ENCODE measurements at places on chromosomes 4 and X.

GRCh38 chr4:145453163-145453520, 28.5 kb upstream of the SMAD1 start:
- DNase-seq, result no peak

DNA sequence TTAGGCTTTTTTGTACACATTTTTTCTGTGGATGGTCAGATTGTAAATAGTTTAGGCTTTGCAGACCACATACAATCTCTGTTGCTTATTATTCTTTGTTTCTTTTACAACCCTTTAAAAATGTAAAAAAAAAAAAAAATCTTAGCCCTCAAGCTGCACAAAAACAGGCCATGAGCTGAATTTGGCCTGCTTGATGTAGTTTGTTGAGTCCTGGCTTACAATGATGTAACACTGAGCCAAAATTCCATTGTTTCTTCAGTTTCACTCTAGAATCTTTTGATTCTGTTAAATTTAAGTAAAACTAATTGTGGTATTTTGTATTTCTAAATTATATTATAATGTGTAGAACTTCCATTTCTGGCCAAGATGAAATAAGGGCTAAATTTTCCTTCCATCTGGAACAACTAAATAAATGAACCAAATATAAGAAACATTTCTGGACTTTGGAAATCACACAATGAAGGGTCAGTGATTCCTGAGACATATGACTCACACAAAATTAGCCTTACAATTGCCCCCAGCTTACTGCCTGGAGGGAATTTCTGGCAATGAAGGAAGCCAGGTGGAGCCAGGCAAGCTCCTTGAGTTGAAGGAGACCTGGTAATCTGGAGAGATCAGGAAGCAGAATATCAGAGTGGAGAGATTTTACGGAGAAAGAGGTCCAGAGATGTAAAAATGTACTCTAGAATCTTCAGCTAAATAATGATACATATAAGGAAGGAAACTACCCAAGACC, 29.8 kb downstream of the IQCM start:
- no peak for DNase-seq

DNA sequence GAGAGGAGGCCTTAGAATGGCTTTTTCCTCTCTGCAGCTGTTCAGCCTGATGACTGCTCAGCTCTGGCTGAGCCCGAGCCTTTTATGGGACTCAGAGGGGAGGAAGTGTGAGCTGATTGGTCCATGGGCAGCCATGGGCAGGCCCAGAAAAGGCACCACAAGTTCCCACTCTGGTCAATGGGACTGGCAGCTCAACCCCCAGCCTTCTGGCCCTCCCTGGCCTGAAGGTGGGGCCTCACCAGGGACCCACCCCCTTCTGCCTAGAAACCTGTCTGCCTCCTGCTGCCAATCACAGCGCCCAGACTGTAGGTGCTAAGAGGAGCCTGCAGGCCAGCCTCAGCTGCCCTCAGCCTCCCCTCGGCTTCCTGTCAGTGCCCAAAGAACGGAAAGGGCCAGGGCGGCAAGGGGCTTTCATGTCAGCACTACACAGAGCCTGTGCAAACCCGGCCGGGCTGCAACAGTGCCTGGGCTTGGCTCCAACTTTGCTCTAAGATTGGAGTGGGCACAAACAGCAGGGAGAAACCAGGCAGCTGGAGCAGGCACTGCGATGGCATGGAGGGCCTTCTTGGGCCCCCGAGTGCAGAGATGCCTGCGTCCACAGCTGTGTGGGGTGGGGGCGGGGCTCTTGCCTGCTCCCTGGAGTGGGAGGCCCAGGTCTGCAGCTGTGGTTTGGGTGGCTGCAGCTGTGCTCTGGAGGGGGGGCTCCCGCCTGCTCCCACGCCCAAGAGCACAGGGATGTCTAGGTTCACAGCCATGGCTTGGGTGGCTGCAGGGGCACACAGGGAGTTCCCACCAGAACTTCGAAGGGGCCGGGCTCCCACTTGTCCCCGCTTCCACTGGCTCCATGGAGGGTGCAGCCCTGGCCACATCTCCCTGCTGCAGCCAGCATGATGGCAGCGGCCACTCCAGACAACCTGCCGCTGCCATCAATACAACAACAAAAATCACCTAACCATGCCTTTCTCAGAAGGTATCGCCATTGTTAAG, 92.6 kb downstream of the NXF2 start:
- DNase-seq, result no peak

- no peak for DNase-seq
Measured at GRCh38 chr4:147050356-147050765, 104.7 kb upstream of the TTC29 start.

DNA sequence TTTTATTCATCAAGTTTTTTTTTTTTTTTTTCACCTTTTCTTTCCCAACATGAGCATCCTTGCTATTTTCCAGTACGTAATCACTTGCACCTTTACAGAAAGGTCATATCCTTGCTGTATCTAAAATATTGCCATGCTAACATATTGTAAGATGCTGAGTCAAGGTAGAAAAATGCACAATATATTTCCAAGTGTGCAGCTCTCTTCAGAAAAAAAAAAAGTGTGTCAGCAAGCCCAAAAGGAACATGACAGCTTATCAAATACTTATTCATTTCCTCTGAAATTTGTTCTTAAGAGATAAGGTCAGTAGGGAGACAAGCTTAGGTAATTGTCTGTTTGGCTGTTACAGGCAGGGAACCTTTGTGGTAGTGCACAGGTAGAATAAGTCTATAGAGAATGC, 27.0 kb downstream of the SH2D1A start:
- DNase-seq, result no peak

GRCh38 chr4:73603854-73604584, 16.2 kb downstream of the RASSF6 start:
- DNase-seq, result no peak

DNA sequence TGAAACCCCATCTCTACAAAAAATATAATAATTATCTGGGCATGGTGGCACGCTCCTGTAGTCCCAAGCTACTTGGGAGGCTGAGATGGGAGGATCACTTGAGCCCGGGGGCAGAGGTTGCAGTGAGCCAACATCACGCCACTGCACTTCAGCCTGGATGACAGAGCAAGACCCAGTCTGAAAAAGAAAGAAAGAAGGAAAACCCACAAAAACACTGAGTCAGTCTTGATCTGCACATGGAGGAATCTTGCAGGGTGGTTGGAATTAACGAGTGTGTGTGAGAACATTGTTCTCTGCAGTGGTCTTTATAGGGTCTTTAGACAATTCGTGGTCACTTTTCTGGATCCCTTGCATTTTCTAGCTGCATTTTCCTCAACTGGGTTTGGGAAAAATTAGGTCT, 23.2 kb downstream of the ADD1 start:
- no peak for DNase-seq

GRCh38 chr4:87209696-87210095, 10.7 kb downstream of the KLHL8 start:
- no peak for DNase-seq

DNA sequence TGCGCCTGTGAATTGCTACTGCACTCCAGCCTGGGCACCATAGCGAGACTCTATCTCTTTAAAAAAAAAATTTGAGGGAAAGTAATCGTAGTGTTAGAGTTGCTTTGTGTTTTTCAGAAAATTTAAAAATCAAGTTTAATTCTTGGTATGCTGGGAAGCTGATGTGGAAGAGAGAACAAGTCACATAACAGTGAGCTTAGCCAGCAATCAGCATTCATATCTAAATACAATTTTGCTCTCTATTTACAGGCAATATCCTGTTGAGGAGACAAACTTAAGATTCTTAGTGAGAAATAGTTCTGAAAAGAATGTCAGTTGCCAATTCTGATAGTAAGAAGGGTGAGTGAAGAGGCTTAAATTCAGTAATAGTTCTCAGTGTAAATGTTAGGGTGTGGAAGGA, 9.6 kb upstream of the NDUFC1 start:
- no peak for DNase-seq

DNA sequence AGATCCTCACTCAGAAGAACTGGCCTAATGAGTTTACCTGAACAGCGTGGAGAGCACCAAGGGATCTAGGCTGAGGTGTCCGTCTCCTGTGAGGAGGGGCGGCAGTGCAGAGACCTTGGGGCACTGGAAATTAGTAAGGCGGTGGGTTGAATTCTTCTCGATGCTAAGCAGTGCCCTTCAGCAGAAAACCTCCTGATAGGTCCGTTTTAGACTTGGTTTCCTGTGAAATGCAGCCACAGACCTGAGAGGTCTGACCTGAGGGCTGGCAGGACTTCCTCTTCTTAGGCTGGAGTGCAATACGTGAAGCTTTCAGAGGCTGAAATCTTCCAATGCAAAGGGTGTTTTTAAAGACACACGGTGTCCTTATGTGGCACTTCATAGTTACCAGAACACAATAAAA, at the start of gene CLNK:
Gene CLNK, minus strand, starts transcription at position 138 of the 400 bp plus-strand sequence. CDS start 16,899 bp downstream, outside the sequence.
- DNase-seq, result no peak

DNA sequence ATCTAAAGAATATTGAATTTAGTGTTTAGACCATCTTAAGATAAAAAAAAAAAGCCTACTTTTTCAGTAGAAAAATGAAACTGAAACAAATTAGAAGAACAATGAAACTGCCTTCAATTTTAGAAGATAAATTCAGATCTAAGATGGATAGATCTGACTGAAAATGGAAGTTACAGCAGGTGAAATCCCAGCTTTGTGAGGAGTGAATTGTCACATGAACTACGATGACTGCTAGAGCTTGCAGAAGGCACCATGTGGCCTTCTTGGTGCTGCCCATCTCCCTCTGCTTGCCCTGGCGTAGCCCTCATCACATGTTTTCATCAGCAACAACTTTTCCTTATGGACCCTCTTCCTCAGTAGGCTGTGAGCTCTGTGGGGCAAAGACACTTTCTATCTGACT, 51.4 kb upstream of the EMCN start:
- DNase-seq, result no peak

DNA sequence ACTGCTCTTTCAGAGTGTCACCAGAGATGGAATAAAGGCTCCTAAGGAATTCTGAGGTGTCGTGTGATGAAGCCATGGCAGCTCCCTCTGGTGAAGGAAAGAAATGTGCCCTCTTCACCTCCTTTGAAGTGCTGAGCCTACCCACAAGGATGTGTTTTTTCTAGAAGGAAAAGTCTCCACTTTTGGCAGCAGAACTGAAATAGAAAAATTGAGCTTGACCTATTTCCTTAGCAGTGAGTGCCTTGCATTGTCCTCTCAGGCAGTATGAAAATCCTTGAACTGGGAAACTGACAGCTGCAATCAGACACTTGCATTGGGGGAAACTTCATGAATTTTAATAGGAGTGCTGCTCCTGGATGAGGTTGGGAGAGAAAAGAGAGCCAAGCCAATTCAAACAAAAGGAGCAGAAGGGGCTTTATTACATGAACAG, 95.2 kb downstream of the DCLK2 start:
- no peak for DNase-seq

- DNase-seq, result no peak
Measured at GRCh38 chr4:78460368-78460767, 91.2 kb upstream of the ANXA3 start.

DNA sequence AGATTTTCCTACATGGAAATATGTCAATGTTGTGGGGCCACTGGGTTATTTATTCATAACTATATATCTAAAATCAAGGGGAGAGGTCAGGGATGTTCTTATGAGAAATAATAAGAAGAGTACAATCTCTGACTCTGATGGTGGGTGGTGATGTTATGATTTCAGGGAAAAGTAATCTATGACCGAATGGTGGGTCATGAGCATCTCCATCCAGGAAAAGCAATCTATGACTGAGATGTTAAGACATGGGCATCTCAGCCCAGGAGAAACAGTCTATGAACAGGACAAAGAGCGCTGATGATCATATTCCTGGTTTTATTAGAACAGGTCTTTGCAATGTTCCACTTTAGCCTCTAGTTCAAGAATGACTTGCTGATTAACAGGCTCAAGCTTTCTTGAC, 137.1 kb downstream of the ARSF start:
- DNase-seq, result no peak
